T-helper 2 cell treated with Interferon-gamma antibody and Interleukin-4, amounts not matched to agents 5 μg/mL and 100 μg/mL, for 36 hours (primary cell): ENCODE measurements at places on chromosomes 5 and 9.
A peak's percentile ranks its signal among the peaks of the same experiment; 100 is the strongest.

- peak overlapping the region; percentile 71 for H3K27ac ChIP-seq
- peaks cover 2% of the 10 kb centered on the region for H3K36me3 ChIP-seq
- peak; percentile 25 for DNase-seq
These were observed 76.2 kb upstream of the SPIN1 start for GRCh38 chr9:88312045-88312444.

DNA sequence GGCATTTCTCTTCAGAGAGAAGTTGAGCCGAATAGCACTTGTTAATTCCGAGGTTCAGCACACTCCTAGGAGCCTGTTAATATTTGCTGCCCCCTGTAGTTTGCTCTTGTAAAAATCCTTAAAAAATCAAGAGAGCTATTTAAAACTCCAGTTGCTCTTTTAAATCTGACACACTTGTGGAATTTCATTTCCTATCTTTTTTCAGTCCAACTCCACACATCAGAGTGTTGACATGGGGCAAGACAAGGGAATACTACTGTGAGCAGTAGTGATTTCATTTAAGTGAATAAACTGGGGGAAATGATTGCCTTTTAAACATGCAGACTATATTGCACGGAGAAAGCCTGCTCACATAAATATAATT, 1096.3 kb upstream of the DMAC1 start:
- no peaks in the 10 kb centered on the region for H3K4me1 ChIP-seq
- no peaks in the 10 kb centered on the region for H3K36me3 ChIP-seq
- no peaks in the 10 kb centered on the region for H3K27me3 ChIP-seq
- H3K4me3 ChIP-seq: no peak overlapping the region

- H3K4me1 ChIP-seq: no peaks in the 10 kb centered on the region
- H3K4me3 ChIP-seq: no peak overlapping the region
- DNase-seq: no peak
- H3K27me3 ChIP-seq: no peaks in the 10 kb centered on the region
- H3K27ac ChIP-seq: no peak overlapping the region
These were observed 134.7 kb downstream of the DPYSL3 start for GRCh38 chr5:147375151-147375550.

DNA sequence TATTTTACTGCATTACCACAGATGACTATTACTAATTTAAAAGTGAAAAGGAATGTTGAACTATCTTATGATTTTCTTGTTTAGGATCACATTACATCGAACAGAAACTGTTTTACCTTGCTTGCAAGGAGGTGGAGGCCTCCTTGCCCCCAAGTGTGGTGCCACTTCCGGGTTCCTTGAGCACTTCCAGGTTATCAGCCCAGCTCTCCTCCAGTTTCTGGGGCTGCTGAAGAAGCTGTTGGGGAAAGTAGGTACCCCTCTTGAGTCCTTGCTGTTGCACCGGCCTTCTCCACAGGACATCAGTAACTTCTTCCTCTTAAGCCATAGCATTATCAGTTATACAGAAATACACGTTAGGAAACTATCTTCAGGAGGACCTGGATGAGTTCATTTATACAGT, 278.2 kb downstream of the DMRT2 start:
- DNase-seq: no peak
- no peaks in the 10 kb centered on the region for H3K4me1 ChIP-seq
- H3K27me3 ChIP-seq: peaks cover 7% of the 10 kb centered on the region
- no peak overlapping the region for H3K27ac ChIP-seq

- no peaks in the 10 kb centered on the region for H3K36me3 ChIP-seq
- H3K4me3 ChIP-seq: no peak overlapping the region
- no peak overlapping the region for H3K27ac ChIP-seq
- DNase-seq: no peak
- peaks cover 11% of the 10 kb centered on the region for H3K27me3 ChIP-seq
These were observed 68.8 kb downstream of the SLC44A1 start for GRCh38 chr9:105313238-105313637.

- H3K4me1 ChIP-seq: no peaks in the 10 kb centered on the region
- H3K27ac ChIP-seq: no peak overlapping the region
- no peak overlapping the region for H3K4me3 ChIP-seq
These were observed 154.1 kb downstream of the EFNA5 start for GRCh38 chr5:107516452-107517184.

DNA sequence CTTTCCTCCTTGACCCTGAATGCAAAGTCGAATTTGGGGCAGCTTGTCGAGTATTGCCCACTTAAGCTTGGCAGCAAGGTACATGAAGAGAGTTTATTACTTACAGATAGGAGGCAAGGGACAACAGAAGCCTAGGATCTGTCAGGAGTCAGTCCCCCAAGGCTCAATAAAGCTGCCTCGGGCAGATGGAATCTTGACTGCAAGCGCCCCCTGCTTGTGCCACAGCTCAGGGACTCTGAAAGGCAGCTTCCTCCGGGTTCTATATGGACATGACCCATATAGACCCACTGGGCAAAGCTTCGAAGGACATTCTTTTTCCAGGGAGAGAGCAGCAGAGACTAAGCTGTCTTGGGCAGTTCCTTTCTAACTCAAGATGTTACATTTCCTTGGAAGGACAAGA, 971.5 kb downstream of the EFNA5 start:
- H3K4me1 ChIP-seq: no peaks in the 10 kb centered on the region
- H3K27me3 ChIP-seq: no peaks in the 10 kb centered on the region
- no peaks in the 10 kb centered on the region for H3K36me3 ChIP-seq
- no peak overlapping the region for H3K27ac ChIP-seq
- no peak overlapping the region for H3K4me3 ChIP-seq

DNA sequence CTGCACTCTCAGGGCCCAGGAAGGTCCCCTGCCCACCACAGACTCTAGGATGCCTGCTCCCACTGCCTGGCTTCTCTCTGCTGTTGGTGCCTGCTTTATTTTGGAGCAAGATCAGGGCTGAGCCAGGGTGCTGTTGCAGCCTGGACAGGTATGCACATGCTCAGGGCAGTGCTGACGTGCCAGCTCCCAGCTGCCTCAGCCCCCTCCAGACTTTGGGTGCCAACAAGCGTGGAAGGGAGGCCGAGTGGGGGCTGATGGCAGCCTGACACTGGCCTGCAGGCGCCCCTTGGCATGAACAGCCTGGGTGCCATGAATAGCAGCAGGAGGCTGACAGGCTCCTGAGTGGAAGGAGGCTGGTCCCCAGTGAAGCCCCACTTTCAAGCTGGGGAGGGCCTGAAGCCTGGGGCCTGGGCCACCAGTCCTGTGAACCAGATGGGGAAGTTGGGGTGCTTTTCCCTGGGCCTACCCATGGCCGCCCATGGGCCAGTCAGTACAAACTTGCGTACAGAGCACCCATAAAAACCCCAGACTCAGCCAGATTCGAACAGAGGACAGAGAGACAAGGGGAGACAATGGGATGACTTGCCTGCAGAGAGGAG, 6.8 kb downstream of the AMBP start:
- no peak overlapping the region for H3K4me3 ChIP-seq
- no peak overlapping the region for H3K27ac ChIP-seq
- no peaks in the 10 kb centered on the region for H3K36me3 ChIP-seq
- no peaks in the 10 kb centered on the region for H3K27me3 ChIP-seq

DNA sequence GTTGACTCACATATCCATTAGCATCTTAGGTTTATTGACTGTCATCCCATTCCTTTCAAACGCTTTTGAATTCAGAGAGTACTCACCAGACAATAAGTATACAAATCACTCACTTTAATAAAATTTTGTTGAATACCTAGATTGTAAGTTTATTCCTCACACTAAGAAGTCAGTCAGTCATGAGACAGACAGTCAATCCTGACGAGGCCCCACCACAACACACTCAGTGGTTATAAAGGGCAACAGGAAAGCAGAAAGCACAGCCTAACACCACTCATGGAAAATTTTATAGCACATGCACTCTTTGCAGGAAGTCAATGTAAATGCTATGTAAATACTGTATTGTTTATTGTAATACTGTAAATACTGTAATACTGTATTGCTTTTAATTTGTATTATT, 176.3 kb upstream of the PTGER4 start:
- peaks cover 5% of the 10 kb centered on the region for H3K4me1 ChIP-seq
- no peak overlapping the region for H3K27ac ChIP-seq
- no peaks in the 10 kb centered on the region for H3K27me3 ChIP-seq
- no peaks in the 10 kb centered on the region for H3K36me3 ChIP-seq

DNA sequence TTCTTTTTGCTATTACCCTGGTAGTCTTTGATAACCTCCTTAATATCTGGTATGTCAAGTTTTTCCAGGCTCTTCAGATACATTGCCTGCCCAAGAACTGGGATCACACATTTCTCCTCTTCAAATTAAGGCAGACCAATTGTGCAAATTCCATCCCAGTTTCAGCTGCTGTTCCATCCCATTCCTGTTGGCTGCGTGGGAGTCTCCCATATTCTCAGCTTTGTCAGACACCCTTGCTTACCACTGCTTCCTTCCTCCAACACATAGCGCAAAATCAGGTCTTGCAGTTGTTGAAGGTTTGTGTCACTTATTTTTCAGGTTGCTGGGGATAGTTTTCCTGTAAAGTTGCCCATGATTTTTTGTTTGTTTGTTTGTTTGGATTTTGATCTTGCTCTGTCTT, 15.2 kb downstream of the HCN1 start:
- H3K27ac ChIP-seq: no peak overlapping the region
- no peak overlapping the region for H3K4me3 ChIP-seq
- no peak for DNase-seq
- H3K36me3 ChIP-seq: no peaks in the 10 kb centered on the region
- no peaks in the 10 kb centered on the region for H3K4me1 ChIP-seq

DNA sequence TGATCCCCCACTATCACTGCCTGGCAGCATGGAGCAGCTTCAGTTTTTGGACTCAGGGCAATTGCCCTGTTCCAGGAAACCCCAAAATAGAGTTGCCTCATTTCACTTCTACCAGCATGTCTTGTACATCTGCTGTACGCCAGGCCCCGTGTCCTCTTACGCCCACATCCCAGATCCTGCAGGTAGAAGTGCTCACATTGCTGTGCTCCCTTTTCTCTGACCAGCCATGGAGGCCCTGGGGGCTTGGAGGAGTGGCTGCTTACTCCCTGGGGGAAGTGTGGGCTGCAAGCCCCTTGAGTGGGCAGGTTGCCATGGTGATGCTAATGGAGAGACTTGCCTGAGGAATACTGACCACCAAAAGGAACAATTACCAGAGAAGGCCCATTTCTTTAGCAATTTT, 55.6 kb upstream of the KCNIP1 start:
- H3K27ac ChIP-seq: no peak overlapping the region
- DNase-seq: no peak
- H3K4me3 ChIP-seq: no peak overlapping the region

DNA sequence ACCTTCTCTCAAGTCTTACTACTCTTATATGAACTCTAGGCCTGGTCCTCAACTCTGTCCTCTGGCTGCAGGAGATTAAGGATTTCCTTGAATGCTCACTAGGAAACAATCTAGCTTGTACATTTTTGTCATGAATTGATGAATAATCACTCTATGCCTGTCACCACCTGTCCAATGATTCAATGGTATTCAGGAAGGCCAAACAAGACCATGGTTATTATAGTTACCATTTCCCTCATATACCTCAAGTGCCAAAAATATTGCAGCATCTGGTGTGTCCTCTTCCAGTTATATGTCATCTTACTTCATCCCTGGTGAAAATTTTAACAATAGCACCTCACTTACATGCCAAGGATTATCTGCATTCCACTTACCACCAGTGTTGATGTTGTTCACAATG, 179.0 kb upstream of the MOCS2 start:
- H3K27ac ChIP-seq: no peak overlapping the region
- no peaks in the 10 kb centered on the region for H3K36me3 ChIP-seq
- DNase-seq: no peak
- no peak overlapping the region for H3K4me3 ChIP-seq

DNA sequence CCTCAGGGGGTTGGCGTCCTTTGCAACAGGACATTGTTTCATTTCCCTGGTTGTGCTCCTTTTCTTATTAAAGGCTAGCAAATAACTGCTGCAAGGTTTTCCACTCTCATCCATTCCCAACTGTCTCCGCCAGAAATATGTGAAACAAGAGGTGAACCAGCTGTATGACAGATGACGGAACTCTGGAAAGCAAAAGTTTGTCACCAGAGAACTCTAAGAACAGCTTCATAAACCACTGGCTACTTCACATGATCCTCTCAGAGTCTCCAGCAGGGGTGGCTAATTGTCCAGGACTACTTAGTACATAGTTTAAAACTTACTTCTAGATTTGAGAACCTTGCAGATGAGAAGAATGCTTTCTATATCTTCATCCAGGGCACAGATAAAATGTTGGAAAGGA, 195.9 kb upstream of the RAD23B start:
- H3K4me3 ChIP-seq: no peak overlapping the region
- no peaks in the 10 kb centered on the region for H3K36me3 ChIP-seq
- H3K27me3 ChIP-seq: no peaks in the 10 kb centered on the region
- no peak overlapping the region for H3K27ac ChIP-seq
- no peaks in the 10 kb centered on the region for H3K4me1 ChIP-seq

DNA sequence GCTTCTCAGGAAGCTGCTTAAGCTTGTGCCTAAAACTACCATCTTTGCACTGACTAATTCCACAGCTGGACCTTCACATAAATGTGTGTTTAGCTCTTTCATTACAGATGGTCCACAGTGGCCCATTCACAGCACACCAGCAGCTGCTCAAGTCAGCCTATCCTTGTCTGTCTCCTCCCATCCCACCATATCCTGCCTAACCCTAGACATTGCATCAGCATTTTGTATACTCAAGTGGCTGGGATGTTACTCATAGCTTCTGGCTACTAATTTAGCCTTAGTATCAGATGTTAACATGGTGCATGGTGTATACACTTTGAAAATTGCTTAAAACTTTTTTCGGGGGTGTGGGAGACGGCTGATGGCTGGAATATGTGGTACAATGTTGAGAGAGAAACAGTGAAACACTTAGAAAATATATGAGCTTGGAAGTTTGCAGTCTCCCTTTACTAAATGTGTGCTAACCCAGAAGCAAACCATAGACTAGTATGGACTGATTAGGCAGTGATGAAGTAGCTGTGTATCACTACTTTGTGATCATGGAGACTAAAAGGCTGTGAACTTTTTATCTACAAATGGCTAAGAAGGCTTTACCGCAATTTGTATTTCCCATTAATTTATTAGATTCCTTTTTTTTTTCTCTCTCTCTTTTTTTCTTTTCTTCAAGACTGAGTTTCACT, 83.1 kb downstream of the JMY start:
- DNase-seq: no peak
- no peaks in the 10 kb centered on the region for H3K27me3 ChIP-seq
- H3K27ac ChIP-seq: no peak overlapping the region
- H3K4me1 ChIP-seq: no peaks in the 10 kb centered on the region
